ENCODE measurements at places on chromosomes 12 and 14.

GRCh38 chr14:49769171-49769570, 1.2 kb downstream of the KLHDC2 start:
- no peak for DNase-seq

GRCh38 chr12:119843100-119843499, 34.0 kb downstream of the CIT start:
- DNase-seq = no peak

- no peak for DNase-seq
These were observed 1204.8 kb downstream of the GALC start for GRCh38 chr14:86788224-86788623.

GRCh38 chr12:97503073-97503855, 40.7 kb downstream of the RMST start:
- no peak for DNase-seq

DNA sequence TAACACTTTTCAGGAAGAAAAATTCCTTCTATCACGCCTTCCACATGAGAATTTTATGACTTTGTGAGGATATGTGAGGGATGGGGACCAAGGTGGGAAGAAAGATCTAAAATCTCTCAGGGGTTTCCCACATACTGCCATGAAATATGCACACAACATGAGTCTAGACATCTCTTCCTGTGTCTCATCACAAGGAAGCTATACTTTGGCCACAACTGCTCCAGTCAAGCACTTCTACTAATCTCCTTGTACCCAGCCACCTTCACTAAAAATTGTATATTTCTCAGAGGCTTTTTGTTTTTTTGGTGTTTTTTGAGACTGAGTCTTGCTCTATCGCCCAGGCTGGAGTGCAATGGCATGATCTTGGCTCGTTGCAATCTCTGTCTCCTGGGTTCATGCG, 3.2 kb downstream of the OSBPL8 start:
- DNase-seq = peak; percentile 29

DNA sequence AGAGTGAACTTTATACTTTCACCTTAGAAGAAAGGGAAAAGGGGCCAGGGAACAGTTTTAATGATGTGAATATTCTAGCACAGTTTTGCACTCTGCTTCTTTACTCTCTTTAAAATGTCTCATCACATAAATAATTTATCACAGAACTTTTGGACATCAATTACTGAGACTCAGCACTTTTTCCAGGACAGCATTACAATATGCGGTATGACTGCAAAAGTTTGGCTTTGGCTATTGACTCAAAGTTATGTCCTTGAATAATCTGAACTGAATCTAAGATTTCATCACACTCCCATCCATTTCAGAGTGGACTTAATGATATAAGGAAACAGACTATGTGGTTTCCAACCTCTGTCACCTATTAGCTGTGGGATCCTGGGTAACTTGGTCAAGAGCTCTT, 11.7 kb downstream of the CCER1 start:
- DNase-seq = no peak

- no peak for DNase-seq
These were observed 28.9 kb downstream of the ANO6 start for GRCh38 chr12:45244561-45245343.

- no peak for DNase-seq
These were observed 12.0 kb upstream of the NUDT14 start for GRCh38 chr14:105192866-105193731.

GRCh38 chr12:117085318-117085947, 13.8 kb downstream of the TESC start:
- DNase-seq = no peak

DNA sequence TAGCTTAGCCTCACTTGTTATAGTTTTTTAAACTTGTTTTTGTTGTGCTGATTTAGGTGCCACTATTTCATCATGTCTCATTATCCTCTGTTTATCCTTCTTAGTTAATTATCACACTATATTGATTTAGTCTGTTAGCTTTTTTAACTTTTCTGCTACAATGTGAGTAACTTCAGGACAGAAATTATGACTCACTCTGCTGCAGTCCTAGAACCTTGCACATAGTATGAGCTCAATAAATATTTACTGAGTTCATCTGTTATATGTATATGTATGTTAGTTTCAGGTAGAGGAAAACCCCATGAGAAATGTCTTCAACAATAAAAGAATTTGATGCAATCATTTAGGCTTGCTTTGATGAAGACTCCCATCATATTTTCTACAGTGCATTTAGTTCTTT, 224.3 kb upstream of the NAV3 start:
- no peak for DNase-seq

DNA sequence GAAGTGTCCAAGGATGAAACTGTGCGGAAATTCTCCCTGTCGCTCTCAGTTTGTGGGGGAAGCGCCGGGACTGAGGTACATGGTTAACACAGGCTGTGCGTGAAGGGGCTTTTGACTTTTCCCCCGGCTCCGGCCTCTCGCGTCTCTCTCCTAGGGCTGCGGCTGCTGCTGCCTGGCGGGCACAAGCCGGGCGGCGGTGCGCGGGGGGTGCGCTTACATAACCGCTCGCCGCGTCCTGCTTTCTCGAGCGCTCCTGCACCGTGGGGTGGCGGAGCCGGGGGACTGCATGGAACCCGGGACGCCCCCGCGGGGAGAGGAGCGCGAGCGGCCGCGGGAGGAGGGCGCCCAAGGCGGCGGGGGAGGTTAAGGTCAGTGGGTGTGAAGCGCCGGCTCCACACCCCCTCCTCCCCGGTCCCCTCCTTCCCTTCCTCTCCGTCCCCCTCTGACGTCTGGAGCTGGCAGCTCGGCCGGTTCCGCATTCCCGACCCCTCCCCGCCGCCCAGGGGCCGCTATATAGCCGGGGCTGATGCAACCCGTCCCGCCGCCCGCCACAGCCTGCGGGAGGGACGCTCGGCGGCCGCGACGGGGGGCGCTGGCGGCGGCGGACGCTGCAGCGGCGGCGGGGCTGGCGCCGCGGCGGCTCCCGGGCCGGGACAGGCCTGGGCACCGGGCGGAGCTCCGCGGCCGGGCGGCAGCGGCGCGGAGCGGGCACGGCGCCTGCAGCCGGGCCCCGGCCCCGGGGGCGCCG, at the start of gene JDP2:
Gene JDP2 (plus strand): TSS at position 541 of the 748 bp plus-strand sequence. CDS start 9,899 bp downstream, outside the sequence.
- DNase-seq = peak; percentile 9

DNA sequence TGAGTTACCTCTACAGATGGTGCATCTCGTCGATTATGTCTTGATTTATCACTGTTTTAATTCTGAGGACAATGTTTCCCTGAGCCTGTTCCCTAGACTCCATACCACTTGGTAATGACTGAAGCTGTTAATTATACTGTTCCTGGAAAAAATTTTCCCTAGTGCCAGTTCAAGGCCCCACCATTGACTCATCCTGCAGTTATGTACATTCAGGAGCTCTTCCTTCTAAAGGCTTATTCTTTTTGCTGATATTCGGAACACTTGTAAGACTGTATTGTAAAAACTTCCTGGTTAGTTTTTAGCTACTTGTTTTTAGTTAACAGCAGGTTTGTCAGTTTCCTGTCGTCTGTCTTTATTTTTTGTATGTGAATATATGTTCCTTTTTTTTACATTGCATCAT, 30.4 kb upstream of the PPP2R5E start:
- no peak for DNase-seq

DNA sequence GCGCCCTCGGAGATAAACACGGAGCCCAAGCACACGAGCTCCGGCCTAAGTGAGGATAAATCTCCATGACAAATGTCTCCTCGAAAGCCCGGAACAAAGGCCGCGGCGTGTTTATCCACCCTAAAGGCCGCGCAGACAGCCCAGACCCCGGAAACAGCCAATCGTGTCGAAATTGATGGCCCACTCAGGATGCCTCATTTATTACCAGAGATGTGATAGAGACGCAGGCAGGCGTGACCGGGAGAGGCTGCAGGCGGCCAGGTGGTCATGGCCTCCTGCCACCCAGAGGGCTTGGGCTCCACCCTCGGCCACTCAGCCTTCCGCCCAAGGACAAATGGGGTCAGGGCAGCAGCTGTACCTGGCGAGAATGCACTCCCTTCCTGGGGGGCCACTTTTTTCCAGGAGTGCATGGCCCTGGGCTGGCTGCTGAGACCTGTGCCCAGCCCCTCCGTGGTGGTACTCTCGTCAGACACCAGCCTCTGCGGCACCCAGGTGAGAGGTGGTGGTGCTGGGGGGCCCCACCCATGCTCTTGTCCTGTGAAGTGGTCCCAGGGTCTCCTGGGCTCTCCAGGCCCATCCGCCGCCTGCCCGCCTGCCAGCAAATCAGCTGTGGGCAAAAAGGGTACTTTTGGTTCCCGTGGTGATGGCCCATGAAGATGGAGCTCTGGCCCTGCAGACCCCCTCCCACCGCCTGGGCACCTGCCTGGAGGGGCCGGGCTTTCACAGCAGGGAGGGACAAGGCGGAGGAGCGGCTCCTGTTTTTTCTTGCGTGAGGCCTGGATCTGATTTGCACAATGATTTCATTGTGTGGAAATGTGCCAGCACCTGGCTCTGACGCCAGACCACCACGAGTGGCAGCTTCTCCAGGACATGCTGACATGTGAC, 211.5 kb upstream of the C14orf180 start:
- no peak for DNase-seq

GRCh38 chr14:73710737-73711136, 3.4 kb downstream of the PNMA1 start:
- DNase-seq = no peak

DNA sequence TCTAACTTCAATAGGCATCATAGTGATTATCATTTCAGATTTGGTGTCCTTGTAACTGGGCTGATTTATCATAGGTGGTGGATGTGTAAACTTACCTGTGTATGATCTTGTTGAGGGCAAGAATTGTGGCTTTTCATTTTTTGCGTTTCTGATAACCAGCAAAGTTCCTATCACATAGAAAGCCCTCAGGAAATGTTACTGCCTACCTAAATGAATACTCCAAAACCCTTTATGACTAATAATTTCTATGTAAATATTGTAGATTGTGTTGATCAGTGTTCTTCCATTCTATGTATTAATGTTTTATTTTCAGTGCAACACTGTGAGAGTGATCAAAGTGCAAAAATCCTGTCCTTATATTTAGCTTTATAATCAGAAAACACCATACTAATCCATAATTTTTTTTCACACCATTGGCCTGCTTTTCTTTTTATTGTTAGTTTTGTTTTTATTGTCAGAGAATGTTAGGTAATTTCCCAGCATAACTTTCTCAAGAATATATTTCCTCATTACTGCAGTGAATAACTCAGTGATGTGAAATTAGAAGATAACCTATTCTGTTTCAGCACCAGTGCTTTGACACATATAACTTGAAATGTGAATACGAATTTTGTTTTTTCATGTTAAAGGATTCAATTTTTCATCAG, 94.1 kb downstream of the GPHN start:
- no peak for DNase-seq

DNA sequence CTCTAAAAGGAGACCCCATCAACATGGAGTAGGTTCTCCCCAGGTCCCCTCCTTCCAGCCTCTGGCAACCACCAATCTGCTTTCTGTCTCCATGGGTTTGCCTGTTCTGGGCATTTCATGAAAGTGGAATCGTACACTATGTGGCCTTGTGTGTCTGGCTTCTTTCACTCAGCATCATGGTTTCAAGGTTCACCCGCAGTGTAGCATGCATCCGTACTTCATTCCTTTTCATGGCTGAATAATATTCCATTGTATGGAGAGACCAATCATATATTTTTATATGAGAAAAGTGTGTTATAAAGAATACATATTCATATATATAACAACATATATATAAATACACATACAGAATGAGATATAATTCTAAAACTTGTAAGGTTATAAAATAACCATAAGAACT, 19.8 kb downstream of the NCOR2 start:
- no peak for DNase-seq

GRCh38 chr12:52772188-52772587, 5.0 kb downstream of the KRT76 start:
- DNase-seq = no peak

GRCh38 chr12:76764856-76765255, 941 bp downstream of the ZDHHC17 start:
- no peak for DNase-seq

- DNase-seq = no peak
These were observed 2.3 kb downstream of the LRRC74A start for GRCh38 chr14:76828339-76829012.

DNA sequence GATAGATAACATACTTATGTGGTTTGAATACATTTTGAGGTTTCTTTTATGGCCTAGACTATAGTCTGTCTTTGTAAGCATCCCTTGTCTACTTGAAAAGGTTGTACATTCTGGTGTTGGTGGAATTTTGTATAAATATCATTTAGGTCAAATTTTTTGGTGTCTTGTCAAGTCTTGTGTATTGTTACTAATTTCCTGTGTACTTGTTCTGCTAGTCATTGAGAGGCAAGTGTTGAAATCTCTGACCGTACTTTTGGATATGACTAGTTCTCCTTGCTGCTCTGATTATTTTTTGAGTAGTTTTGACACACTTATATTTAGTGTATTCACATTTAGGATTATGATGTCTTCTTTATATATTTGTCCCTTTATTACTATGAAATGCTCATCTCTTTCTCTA, 219.6 kb downstream of the CCDC91 start:
- DNase-seq = no peak

- DNase-seq = no peak
These were observed 1112.7 kb downstream of the LRFN5 start for GRCh38 chr14:42719391-42719790.

DNA sequence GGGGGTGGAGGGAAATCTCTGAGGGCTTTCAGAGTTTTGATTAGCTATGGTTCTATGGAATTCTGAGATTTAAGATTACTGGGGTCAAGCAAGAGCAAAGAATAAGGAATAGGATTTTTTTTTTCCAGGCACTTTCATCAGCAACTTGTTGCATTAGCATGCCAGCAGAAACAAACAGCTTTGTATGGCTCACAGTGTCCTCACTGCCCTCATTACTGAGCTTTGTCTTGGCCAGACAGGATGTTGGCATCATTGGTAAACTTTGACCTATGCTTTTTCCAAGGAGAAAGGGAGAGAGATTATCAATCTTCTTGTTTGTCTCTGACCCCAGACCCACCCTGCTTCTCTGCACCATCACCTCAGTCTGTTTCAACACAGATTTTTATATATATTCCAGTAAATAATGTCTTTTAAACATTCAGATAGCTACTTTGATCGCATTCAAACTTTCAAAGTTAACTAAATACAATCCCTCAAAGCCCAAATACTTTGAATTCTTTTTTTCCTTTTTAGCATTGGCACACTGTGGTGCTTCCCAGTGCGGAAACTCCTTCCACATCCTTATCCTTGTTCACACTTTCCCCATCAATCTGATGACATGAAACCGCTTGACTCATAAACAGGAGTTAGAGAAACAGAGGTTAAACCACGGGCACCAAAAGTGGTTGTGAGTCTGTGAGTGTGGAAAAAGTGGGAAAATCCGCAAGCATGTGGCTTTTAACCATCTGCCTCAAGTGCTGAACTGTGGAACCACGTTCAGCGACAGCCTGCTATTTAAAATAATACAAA, 282.2 kb upstream of the FAR2 start:
- DNase-seq = no peak

DNA sequence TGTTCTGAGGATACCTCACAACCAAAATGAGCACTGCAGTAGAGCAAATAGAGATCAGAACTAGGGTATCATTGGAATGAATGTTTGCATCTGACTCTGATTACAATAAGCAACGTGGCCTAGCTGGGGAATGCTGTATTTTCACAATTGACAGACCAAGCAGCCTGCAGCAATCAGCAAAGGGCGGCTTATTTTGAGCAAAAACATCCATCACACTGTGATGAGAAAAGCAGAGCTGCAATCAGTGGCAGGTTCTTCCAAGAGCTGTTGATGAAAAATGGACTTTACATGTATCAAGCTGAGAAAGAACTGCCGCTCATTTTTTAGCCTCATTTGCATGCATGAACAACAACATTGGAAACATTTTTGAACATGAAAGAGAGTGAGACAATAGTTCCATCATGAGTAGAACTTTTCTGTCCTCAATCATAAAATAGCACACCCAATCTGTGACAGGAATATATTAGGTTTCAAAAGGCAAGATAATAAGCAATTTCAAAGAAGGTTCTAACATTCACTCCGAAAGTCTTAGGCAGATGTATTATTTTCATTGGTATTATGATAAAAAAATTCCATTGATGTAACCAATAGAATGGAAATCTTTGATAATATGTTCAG, 249.7 kb upstream of the FBXO33 start:
- DNase-seq = no peak
